ENCODE measurements at places on chromosomes 2 and 18. TPM values are rescaled to one million over a fixed set of nuclear protein-coding genes. Genes with fewer than 3 reads are reported as not detected.
A peak's percentile ranks its signal among the peaks of the same experiment; 100 is the strongest.

DNA sequence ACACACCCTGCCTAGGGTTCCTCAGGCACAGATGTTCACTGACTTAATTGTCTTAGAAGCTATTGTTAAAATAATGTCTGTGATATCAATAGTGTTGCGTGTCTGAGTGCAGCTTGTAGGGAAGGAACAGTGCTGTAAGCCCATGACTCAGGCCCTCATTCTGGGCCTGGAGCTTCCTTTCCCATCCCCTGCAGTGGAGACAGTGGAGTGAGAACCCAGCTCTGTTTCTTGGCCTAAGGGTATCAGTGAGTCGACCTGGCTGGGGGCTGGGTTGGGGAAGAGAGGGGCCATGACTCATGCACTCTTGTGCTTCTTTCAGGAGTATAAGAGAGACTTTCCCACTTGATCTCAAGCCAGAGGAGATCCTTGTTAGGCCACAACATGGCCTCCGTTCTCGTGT, 106.8 kb downstream of the HRH4 start:
- DNase-seq: peak; percentile 31

DNA sequence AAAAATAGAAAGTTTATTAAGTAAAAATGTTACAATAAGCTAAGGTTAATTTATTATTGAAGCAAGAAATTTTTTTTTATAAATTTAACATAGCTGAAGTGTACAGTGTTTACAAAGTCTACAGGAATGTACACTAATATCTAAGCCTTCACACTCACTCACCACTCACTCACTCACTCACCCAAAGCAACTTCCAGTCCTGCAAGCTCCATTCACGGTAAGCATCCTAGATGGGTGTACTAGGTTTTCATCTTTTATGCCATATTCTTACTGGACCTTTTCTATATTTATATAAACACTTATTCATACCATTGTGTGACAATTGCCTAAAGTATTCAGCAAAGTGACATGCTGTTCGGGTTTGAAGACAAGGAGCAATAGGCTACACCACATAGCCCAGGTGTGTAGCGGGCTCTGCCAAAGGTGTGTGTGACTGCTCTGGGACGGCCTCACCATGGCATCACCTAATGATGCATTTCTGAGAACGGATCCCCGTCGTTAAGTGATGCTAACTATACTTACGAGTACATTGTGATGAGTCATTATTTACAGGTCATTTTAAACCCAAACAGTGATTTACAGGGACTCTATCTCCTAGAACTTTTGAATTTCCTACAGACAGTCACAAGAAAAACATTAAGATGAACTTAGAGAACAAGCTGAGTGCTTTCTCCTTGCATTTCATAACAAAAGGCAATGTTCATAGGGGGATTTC, 76.3 kb upstream of the ID2 start:
- DNase-seq: peak; percentile 93

- no peak for DNase-seq
These were observed 83.5 kb upstream of the DTNA start for GRCh38 chr18:34626404-34627136.

- DNase-seq: no peak
These were observed 102.2 kb downstream of the VIT start for GRCh38 chr2:36798724-36799123.

DNA sequence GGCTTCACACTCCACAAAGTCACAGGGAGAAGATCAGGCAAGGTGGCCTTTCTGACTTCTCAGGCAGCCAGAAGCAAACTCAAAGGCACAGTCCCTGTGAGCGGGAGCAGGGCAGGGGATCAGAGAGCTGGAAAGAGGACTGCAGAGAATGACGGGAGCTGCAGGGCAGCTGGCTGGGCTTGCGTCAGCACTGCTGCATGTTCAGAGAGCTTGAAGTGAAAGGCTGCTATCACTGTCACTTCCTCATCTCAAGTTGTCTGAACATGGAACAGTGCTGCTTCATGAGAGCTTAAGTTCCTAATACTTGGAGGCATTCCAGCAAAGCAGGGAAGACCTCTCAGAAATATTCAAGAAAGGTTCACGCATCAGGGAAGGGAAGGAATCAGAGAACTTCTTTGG, 20.4 kb downstream of the TGFBRAP1 start:
- DNase-seq: no peak

DNA sequence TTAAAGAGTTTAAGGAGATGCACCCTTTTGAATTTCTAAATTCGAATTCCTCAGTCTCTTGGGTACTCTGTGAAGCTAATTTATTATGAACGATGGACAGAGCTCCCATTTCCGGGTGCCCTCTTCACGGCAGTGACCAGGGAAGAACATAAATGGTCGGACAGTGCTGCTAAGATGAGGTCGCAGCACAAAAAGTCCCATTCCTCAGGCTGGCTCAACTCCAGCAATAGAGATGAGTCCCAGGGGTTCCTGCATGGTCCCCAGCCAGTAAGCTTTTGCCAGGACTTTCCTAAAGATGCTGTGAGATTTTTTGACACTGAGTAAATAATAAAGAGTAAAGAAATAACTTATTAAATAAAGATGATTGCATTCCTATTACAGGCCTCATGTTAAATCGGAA, 43.0 kb upstream of the STK39 start:
- DNase-seq: no peak

Gene ZNF385B
- total RNA-seq: 0.81 TPM

Gene UNC80
- not detected for total RNA-seq

GRCh38 chr2:74846481-74846880, 12.6 kb downstream of the HK2 start:
- DNase-seq: no peak

DNA sequence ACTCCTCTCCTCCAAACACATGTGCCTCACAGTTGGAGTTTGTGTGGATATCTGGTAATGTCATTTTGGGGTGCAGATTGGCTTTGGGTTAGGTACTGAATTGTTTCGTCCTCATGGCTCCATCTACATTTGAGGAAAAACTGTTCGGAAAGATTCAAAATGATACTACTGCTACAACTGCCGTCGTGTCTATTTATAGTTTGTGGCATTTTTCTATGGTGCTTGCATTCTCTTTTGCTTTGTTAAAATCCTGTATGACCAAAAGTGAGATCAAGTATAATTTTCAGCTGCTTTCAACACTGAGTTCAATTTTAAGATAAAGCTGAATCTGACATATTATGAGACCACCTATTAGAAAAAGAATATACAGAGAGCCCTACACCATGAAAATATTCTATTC, 176.3 kb upstream of the DSEL start:
- DNase-seq: no peak

GRCh38 chr2:120244656-120245519, 7.8 kb upstream of the RALB start:
- DNase-seq: no peak

DNA sequence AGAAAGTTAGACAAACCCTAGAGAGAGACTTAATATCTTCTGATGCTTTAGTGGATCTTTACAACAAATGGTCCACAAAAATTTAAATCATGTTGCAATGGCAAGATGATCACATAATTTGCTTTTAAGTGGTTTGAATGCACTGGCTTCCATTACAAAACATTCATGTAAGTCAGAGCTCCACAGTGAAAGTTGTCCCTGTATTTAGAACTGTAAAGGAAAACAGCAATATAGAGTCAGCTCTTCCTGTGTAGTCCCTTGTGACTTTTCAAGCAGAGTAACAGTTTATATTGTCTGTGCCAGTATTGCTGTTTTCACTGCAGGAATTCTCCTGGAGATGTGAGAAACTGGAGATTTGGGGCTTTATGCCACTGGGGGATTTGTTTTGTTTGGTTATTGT, 77.7 kb downstream of the MEIS1 start:
- DNase-seq: no peak

DNA sequence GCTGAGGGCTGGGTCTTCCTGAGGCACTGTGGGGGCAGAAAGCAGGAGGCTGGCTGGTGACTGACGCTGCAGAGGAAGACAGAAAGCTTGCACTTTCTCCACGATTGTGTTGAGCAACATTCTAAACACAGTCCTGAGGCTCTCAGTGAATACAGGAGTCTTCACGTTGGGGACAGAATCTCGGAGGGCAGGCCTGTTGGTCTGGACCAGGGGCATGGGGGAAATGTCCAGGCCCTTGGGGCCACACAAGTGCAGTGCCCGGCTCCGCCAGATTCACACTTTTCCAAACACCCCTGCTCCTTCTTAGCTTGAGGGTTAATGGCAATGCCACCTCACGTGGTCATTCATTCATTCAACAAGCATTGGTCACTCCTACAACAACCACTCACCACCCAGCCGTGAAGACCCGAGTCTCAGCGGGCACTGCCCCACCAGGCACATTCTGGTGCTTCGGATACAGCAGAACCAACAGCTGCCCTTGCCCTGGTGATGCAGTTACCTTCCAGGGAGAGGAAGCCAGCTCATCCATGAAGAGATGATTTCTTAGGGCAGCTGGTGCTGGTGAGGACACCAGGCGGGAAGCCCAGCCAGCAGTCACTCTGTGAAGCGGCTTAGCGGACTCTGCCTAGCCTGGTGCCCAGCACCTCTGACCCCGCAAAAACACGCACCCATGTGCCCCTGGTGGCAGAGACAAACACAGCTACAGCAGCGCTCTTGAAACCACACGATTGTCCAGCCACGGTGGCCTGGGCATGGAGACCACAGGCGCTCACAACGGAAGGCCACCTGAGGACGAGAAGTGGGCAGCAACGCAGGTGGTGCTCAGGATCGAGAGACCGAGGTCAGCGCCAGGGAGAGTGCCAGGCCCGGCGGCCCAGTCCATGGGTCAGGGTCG, 10.9 kb upstream of the GPC1 start:
- no peak for DNase-seq

GRCh38 chr2:134705861-134706586, 12.8 kb downstream of the TMEM163 start:
- DNase-seq: no peak

DNA sequence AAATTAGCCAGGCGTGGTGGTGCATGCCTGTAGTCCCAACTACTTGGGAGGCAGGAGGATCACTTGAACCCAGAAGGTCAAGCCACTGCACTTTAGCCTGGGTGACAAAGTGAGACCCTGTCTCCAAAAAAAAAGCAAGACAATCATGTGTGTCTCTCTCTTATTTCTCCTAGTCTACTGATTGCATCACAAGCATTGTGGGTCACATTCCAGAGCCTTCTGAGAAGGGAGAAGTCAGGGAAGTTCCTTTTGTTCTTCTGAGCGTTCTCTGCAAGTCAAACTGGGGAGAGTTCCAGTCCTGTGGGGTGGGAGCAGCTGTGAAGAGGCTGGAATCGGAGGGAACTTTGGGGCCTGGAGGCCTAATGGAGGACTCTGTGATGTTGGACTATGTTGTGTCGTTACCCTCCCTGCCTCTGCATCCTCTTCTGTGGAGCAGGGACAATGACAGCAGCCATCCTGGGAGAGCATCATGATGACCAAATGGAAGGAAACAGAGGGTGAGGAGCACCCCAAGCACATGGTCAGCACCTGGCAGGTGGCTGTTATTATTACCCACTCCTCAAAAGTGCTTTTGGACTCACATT, 115.4 kb downstream of the MRO start:
- no peak for DNase-seq

DNA sequence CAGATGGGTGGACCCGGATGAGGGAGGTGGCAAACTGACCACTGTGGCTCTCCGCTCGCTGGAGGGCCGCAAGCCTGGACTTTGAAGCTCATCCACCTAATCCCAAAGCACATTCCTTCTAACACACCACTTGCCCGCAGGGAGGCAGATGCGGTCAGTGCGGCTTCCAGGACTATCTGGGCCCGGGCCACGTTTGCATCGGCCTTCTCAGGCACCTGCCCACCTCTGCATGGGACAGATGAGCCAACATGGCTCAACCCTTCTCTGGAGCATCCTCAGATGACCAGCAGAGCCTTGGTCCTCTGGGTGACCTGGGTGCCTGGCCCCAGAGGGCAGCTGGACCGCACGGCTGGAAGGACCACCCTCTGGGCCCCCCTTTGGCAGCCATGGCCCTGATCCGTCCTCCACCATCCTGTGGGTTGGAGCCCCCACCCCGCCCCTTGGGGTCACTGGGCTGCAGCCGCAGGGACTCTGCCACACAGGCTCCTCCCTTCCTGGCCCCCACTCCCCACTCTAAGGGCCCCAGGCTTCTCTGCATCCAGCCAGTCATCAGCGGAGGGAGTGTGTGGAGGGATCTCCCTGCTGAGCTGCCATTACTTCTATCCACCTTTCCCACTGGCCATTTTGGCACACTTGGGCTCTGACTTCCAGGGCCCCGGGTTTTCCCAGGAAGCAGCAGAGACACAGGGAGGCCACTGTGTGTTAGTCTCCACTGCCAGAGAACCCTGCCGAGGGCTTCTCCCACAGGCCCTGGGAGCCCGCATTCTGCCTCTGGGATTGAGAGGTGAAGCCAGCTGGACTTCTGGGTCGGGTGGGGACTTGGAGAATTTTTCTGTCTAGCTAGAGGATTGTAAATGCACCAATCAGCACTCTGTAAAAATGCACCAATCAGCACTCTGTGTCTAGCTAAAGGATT, 12.3 kb downstream of the HDAC4 start:
- no peak for DNase-seq

DNA sequence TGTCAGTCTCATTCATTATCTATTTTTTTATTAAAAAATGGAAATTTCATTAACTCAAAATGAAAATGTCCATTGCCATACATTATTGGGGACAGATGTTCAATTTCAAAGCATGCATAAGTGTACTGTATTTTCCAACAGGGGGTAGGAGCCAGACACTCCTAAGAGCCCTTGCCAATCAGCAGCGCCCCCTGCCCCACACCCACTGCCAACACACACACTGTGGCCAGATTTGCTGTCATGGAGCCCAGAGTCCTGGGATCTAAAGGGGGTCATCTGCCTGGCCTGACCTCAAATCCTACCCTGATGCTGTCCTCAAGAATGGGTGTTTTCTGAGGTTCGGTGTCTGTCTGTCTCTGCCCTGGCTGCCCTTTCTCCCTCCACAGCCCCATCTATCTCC, 162.2 kb upstream of the TWIST2 start:
- no peak for DNase-seq

Gene ZNG1B
- total RNA-seq: 44.0 TPM

All from PC-3 (cell line).